ENCODE measurements at places on chromosomes 6 and 20. TPM values are rescaled to one million over a fixed set of nuclear protein-coding genes. Genes with fewer than 3 reads are reported as not detected.

The AFG1L gene
- 4.8 TPM for total RNA-seq

The MGME1 gene
- total RNA-seq: 22.7 TPM

The CGA gene
- total RNA-seq: not detected

The SLC35F1 gene
- not detected for total RNA-seq

The KCNQ2 gene
- 10.0 TPM for total RNA-seq

The PLA2G7 gene
- not detected for total RNA-seq

The RNF39 gene
- total RNA-seq: not detected

The ZKSCAN4 gene
- 16.9 TPM for total RNA-seq

The PSMF1 gene
- 58.2 TPM for total RNA-seq

The RIMS1 gene
- not detected for total RNA-seq

The CST8 gene
- total RNA-seq: not detected

The CASS4 gene
- not detected for total RNA-seq

The MTFR2 gene
- total RNA-seq: 14.2 TPM

The ATRN gene
- total RNA-seq: 9.0 TPM

The NRM gene
- 2.3 TPM for total RNA-seq

The FBXO5 gene
- total RNA-seq: 18.1 TPM
